GDM1 (cell line): ENCODE measurements at places on chromosomes 13 and 19.

DNA sequence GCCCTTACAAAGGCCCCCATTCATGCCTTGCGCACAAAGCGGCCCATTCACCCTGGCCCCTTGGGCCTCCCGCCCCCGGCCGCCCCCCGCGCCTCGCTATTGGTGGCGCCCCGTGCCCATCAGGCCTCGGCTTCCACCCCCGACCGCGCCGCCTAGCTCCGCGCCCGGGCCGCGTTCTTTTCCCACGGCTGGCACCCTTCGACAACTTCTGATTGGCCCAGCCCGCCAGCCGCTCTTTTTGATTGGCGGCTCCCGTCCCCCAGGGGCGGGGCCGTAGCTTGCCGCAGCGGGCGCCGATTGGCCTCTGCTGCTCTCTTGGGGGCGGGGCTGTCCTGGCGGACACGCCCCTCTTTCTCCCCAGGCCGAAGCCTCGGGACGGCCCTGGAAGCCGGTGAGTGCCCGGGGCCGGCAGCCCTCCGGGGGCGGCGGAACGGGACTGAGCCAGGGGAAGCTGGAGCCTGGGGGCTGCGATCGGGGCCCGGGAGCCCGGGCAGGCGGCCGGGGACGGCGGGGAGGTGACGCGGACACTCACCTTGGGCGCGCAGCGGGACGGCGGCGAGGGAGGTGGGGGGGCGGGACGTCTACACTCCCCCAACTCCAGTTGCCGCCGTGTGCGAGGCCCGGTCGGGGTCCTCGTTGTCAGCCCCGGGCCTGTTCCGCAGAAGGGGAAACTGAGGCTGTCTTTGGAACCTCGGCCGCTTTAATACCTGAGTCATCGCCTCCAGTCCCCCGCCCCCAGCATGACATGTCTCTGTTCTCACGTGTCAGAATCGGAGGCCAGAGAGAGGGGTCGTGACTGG, at the start of gene MYH14:
Gene MYH14 (plus strand): TSS at position 342 of the 800 bp plus-strand sequence. CDS start 6,744 bp downstream, outside the sequence.
- DNase-seq = no peak

- DNase-seq = no peak
Measured at GRCh38 chr13:31530922-31531321, 208.4 kb upstream of the RXFP2 start.

DNA sequence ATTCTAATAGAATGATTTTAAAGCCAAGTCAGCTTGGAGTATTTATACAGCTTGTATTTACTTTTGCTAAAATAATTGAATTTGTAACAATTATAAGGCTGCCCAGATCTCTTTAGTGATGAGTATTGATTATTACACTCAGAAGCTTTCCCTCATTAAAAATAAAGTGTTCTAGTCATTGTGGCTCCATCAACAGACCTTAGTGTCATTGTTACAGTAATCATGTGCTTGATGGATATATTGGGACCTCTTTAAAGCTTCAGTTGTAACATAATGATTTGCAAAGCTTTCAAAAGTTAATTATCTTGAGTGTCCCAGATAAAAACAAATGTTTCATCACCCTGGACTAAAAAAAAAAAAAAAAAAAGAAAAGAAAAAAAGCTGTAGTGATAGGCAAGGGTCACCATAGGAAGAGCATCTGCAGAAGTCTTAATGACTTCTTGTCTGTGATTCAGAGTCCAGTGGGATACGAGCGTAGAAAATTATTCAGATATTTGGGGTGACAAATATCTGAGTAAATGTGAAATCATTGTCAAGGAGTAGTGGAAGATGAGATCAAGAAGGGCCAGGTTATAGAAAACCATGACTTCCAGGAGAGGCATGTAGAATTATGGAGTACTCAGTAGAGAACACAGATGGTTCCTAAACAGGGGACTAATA, 369.6 kb downstream of the DCT start:
- DNase-seq = no peak

GRCh38 chr19:32339988-32340874, 5.2 kb upstream of the ZNF507 start:
- DNase-seq = no peak

- no peak for DNase-seq
Measured at GRCh38 chr13:105894697-105895096, 640.8 kb downstream of the EFNB2 start.

DNA sequence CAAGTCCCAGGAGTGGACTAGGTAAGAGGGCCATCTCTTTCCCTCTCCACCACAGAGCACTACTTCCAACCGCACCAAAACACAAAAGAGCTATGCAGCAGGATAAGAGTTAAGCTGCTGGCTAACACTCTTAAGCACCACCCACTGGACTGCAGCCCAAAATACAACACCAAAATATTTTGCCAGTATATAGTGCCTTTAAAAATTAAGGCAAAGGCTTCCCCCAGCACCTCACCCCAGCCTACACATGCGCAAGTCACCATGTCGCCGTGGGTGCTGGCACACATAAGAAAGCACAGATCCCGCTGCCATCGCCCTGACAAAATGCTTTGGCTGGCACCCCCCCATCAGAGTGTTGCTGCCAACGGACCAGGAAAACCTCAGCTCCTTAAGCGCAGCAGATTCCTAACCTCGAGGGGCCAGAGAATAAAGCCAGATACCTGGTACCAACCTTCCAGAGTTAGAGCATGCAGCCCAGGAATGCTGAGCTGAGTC, 608.3 kb downstream of the PCDH17 start:
- DNase-seq = no peak

DNA sequence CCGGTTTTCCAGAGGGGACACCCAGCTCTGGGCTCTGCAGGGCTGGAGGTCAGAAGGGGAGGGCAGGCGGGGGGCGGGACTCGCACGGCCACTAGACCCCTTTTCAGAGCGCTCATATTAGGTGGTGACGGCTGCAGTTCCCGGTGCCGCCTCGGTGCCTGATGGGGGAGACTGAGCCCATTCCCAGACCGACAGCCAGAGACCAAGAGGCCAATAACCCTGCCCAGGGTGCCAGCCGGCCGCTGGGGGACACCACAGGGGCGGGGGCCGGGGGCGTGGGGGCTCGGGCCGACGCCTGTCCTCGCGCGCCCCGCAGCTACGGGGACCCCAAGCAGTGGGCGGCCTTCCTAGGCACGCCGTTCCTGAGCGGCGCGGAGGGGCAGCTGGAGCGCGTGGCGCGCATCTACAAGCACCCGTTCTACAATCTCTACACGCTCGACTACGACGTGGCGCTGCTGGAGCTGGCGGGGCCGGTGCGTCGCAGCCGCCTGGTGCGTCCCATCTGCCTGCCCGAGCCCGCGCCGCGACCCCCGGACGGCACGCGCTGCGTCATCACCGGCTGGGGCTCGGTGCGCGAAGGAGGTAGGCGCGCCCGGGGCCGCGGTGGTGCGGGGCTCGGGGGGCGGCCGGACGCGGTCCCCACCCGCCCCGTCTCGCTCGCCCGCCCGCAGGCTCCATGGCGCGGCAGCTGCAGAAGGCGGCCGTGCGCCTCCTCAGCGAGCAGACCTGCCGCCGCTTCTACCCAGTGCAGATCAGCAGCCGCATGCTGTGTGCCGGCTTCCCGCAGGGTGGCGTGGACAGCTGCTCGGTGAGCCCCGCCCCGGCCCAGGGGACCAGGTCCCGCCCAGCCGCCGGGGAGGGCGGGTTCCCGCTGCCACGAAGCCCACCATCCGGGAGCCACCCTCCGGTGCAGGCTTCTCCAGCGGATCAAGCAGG, 2.4 kb downstream of the TIMM13 start:
- no peak for DNase-seq
